Stimulated activated CD4-positive, alpha-beta T cell treated with anti-CD3 and anti-CD28 coated beads, Interleukin-4, amount 100 ng/mL, for 4 hours (primary cell): ENCODE measurements at places on chromosomes 5 and 9.

DNA sequence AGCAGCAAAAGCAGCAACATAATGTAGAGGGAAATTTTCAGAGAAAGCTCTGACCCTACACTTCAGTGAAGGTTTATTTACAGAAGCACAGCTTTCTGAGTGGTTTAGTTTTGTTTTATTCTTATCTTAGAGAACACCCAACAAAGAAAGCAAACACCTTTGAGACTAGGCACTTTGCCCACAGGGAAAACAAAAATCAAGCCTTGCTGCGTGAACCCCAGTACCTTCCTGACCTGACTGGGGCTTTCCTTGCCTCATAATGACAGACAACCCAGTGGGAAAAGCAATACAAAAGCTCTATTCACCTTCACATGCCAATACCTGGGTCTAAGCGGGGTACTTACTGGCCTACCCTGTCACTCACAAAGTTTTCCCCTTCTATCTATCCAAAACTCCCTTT is 189.8 kb downstream of the HINT1 start:
- no peak for DNase-seq

DNA sequence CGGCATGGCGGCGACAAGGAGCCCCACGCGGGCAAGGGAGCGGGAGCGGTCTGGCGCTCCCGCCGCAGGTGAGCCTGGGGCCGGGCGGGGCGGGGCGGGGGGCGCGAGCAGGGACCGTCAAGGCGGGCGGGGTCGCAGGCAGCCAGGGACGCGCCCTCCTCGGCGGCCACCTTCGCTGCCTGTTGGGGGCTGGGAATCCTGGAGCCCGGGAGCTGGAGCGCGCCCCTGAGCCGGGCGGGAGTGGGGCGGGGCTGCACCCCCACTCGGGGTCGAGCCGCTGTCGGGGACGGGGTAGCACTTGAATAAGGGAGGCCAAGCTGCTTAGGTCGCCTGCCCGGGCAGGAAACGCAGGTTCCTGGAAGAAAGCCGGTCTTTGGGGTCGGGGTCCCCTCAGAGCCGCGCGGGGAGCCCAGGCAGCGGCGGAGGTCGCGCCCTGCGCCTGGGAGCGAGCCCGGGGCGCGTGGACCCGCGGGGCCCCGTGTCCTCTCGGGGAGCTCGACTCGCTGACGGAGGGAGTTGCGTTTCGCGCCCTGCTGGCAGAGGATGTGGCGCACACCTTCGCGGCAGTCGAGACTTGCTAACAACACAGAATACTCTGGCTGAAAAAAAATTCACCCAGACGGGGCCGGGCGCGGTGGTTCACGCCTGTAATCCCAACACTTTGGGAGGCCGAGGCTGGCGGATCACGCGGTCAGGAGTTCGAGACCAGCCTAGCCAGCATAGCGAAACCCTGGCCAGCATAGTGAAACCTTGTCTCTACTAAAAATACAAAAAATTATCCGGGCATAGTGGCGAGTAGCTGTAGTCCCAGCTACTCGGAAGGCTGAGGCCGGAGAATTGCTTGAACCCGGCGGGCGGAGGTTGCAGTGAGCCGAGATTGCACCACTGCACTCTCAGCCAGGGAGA is 552 bp downstream of the OTULINL start:
- peak; percentile 72 for DNase-seq

GRCh38 chr5:162248107-162248713 is 180.6 kb downstream of the GABRG2 start:
- DNase-seq: no peak

DNA sequence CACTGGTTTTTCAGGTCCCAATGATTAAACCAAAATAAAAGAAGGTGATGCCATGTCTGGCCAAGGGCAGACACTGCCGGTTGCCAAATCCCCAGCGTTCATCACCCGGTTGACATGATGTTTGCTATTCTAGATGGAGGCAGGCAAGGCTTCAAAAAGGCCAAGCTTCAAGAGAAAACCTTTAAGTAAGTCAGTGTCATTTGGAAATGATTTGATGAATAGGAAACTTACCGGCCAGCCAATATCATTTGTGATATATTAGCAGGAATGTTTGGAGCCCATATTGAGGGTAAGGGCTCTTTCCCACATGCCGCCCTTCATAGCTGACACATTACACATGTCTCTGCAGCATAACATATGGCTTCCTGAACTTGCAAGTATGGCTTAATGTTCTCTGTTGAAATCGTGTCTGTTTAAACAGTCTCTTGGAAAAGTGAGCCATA is 89.5 kb upstream of the TTC23L start:
- no peak for DNase-seq

- DNase-seq: no peak
These were observed 53.6 kb downstream of the ARHGAP26 start for GRCh38 chr5:142823806-142824205.

DNA sequence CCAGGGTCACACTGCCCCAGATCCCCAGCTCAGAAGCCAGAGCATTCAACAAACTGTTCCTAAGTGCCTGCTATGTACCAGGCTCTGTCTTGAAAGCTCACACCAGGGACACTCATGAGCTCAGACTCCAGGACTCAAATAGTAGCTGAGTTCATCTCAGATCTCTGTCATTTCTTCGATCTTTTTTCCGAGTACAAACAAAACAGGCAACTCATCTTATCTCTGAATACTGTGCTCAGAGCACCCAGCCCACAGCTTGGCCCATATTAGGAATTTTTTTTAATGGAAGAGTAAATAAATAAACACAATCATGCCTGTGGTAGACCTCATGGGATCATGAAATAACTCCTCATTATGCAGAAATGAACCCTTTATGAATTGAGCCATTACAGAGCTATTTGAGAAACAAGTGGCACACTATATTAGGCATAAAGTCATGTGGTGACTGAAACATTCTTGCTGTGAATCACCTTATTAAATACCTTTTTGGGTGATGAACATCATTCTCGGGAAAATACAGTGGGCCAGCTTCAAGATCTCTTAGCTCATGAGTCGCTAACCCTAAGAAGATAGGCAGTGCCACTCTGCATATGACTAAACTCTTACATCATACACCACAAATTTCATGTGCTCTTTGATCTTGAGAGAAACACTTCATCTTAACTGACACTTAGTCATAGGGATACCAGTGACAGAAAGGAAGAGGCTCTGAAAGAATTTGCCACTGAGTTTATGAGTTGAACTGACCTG is 9.9 kb downstream of the SH3RF2 start:
- no peak for DNase-seq

- DNase-seq: no peak
These were observed 17.8 kb upstream of the ZNF622 start for GRCh38 chr5:16483361-16483760.

DNA sequence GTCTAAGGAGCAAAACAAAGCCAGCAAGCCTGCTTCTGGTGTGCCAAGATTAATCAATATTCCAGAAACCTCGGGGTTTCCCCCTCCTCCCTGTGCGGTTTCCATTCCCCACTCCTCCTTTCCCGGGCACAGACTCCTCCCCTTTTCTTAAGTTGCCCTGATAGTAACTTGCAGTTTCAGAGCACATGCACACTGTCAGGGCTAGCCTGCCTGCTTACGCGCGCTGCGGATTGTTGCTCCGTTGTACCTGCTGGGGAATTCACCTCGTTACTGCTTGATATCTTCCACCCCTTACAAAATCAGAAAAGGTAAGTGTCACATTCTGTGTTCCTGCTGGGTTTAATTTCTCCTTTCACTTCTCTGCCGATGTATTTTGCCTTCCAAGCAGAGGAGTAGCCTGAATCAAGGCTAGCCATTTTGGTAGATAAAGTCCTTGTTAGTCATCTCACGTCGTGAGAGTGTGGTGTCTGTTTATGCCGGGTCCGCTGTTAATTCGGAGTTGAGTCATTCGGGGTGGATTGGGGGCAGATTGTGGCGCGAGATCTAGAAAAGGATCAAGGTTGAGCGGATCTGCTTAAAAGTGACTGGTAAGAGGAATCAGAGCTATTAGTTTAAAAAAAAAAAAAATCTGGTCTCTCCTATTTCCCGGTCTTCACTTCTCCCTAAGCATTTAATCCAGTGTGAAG is at the start of gene SLC1A3:
SLC1A3 (plus strand) TSS at position 179 of the 686 bp plus-strand sequence. CDS start 1,818 bp downstream, outside the sequence.
- peak; percentile 17 for DNase-seq

DNA sequence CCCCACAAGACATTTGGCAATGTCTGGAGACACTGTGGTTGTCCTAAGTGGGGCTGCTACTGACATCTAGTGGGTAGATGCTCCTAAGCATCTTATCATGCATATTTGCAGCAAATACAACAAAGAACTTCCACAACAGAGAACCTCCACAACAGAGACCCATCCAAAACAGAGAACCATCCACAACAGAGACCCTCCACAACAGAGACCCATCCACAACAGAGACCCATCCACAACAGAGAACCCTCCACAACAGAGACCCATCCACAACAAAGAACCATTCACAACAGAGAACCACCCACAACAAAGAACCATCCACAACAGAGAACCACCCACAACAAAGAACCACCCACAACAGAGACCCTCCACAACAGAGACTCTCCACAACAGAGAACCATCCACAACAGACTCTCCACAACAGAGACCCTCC is 32.8 kb downstream of the ARPC5L start:
- DNase-seq: peak; percentile 38

DNA sequence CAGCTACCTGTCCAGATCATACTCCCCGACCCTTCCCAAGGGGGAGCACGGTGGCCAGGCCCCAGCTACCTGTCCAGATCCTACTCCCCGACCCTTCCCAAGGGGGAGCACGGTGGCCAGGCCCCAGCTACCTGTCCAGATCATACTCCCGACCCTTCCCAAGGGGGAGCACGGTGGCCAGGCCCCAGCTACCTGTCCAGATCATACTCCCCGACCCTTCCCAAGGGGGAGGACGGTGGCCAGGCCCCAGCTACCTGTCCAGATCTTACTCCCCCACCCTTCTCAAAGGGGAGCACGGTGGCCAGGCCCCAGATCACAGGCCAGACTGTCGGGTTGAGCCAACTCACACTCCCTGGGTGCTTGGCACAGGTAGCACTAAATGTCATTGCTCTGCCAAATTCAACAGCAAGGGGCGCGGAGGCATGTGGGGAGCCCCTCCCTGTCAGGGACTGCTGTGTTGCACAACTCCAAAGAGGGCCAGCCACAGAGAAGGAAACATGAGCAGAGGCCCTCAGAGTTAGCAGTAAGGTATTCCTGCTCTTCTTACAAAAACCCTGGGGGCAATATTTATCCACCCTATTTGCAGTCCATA is 136.9 kb downstream of the OLFM1 start:
- no peak for DNase-seq

DNA sequence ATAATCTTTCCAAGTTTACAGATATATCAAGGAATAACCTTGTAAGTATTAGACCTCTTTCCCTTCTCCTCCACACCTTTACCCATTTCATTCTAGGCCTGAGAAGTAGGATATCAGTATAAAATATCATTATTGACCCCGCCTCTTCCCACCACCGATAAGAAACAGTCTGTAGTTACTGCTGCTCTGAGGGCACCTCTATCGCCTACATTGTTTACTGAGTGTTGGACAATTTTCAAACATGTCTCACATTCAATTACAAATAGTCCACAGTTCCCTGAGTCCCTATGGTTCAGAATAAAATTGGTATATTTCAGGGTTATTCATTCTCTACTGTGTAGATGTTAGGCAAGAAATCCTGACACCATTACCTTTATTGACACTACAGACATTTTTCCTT is 73.4 kb downstream of the TEK start:
- no peak for DNase-seq

GRCh38 chr9:110874963-110875674 is 163.2 kb downstream of the LPAR1 start:
- no peak for DNase-seq

- no peak for DNase-seq
These were observed 105.5 kb downstream of the AUH start for GRCh38 chr9:91256235-91256634.

GRCh38 chr9:91053824-91054223 is 252.2 kb downstream of the SYK start:
- no peak for DNase-seq

- no peak for DNase-seq
These were observed 37.7 kb downstream of the NEUROG1 start for GRCh38 chr5:135497971-135498636.

DNA sequence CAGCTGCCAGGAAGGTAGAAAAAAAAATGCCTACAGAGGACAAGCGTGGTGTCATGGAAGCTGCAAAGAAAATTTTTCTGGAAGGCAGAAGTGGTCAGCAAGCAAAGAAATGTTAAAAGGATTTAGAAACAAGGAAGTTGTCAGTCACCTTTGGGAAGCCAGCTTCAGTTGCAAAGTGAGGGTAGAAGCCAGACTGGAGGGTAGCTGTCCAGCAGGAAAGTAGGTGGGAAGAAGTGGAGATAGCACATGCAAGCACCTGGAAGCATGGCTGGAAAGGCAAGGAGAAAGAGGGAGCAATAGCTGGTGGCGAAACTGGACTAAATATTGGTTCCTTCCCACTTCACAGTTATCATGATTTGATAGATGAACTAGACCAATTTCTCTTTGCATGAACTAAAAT is 54.3 kb downstream of the ADRB2 start:
- DNase-seq: no peak

GRCh38 chr5:156330141-156330870 is 3.3 kb downstream of the SGCD start:
- DNase-seq: no peak

- no peak for DNase-seq
These were observed 87.6 kb downstream of the DRD1 start for GRCh38 chr5:175356428-175356827.

- DNase-seq: no peak
These were observed 129.4 kb downstream of the C9orf50 start for GRCh38 chr9:129491487-129491855.

GRCh38 chr5:98942847-98943246 is 14.0 kb upstream of the CHD1 start:
- no peak for DNase-seq

DNA sequence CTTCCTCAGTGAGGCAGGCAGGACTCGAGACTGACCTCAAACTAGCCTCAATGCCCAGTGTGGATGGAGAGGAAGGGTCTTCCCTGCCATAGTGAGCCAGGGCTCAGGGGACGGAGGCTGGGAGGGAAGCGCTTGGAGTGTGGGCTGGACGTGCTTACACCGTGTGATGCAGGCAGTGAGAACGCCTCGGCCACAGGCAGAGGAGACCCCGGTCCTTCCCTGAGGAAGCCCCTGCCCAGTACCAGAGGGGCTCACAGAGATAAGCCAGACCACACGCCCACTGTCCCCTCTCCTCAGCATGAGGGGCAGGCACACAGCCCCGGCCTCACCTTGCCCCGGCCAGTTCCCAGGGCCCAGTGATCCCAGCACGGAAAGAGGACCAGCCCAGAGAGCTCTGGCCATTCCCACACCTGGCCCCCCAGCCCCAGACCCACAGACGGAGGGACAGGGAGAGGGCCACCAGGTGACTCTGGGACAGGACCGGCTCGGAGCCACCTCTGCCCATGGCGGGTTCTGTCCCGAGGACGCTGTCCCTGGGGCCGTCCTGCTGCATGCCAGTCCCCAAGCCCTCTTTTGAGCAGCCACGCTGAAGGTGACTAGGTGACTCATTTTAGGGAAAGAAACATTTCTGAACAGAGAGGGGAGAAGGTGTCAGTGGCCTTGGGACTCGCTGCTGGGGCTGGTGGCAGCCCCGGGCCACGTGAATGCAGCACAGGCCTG is 6.0 kb upstream of the NSMF start:
- DNase-seq: no peak

DNA sequence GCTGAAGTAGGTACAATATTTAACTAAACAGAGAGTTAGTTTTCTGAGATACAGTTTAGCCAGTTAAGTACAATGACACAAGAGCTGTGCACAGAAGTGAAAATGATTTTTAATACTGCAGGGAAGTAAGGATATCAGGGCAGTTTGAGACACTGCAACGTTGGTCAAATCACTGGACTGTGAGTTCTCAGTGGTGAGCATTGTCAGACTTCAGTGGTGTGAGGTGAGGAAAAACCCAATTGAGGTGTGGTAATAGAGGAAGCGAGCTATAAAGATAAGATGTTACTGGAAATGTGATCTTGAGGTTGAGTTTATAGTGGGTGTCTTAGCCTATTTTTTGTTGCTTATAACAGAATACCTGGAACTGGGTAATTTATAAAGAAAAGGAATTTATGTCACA is 12.8 kb upstream of the FBXL7 start:
- no peak for DNase-seq
